Body of pancreas (tissue), 4 donors: ENCODE measurements at places on chromosomes 4 and X.

GRCh38 chrX:50456712-50457484, 13.7 kb downstream of the DGKK start:
- no peaks in the 10 kb centered on the region for H3K27me3 ChIP-seq
- no peak overlapping the region for H3K4me3 ChIP-seq
- no peak overlapping the region for H3K27ac ChIP-seq
- no peaks in the 10 kb centered on the region for H3K4me1 ChIP-seq

DNA sequence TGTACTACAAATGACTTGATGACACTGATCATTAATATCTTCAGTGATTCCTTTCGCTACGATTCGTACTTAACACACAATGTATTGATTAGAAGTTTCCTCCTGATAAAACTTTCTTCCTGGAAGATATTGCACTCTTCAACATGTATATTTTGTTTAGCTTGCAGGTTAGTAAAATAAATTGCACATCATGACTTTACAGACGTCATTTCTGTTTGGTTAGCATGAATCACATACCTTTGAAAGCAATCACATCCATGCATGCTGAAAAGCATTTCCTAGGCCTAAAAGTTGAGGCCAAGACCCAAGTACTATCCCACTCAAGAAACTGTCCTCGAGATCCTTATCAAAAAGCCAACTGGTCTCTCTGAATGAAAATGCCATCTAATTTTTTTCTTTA, 1841.0 kb upstream of the PCDH7 start:
- H3K4me1 ChIP-seq, result no peaks in the 10 kb centered on the region
- H3K27ac ChIP-seq, result no peak overlapping the region
- no peak for DNase-seq
- H3K36me3 ChIP-seq, result no peaks in the 10 kb centered on the region
- no peak overlapping the region for H3K4me3 ChIP-seq

- H3K4me1 ChIP-seq, result no peaks in the 10 kb centered on the region
- no peaks in the 10 kb centered on the region for H3K36me3 ChIP-seq
- DNase-seq, result no peak
- H3K4me3 ChIP-seq, result no peak overlapping the region
These were observed 121.0 kb downstream of the PCDH10 start for GRCh38 chr4:133270021-133270570.

DNA sequence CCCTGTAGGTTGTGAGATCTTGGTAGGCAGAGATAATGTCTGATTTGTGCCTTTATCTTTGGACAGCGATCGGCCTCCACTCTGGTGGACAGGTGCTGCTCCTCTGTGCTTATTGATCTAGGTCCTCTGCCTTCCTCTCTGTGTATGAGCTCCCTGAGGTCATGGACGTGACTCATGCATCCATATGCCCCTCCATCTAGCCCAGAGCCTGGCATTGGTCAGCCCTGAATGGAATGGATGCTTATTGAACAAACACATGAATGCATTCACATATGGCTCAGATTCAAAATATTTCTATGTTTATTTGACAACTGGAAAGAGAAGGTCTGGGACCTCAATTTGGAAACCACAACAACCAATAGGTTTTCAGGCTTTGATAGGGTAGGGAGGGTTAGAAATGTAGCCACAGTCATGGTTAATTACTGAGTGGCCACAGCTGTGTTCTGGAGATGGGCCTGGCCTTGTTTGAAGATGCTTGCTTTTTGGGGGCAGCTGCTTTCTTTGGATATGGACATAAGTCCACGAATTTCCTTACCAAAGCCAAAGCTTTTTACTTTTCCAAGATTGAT, 76.2 kb downstream of the SEL1L3 start:
- peaks cover 24% of the 10 kb centered on the region for H3K4me1 ChIP-seq
- no peak overlapping the region for H3K4me3 ChIP-seq
- peaks cover 8% of the 10 kb centered on the region for H3K36me3 ChIP-seq
- DNase-seq, result no peak
- H3K27ac ChIP-seq, result no peak overlapping the region
- H3K27me3 ChIP-seq, result no peaks in the 10 kb centered on the region
